M059J (cell line): ENCODE measurements at places on chromosomes 7 and 10. TPM values are rescaled to one million over a fixed set of nuclear protein-coding genes. Genes with fewer than 3 reads are reported as not detected.

DNA sequence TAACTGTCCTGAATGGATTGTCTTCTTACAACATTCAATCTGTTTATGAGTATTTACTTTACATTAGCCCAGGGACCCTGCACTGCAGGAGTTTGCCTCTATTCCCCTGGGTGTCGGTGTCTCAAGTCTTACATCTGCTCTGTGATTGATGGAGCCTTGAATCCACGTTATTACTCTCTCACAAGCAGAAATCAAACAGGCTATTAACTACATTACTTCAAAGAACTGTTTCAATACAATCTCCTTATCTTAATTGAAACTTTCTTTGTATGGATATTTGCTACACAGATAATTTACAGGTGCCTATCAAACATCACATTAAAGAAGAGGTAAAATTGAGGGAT, 3.1 kb upstream of the ARID5B start:
- DNase-seq, result no peak

- DNase-seq, result no peak
These were observed 90.1 kb downstream of the SORCS3 start for GRCh38 chr10:104731192-104731591.

- DNase-seq, result no peak
These were observed 205.9 kb downstream of the BICC1 start for GRCh38 chr10:58718596-58718995.

DNA sequence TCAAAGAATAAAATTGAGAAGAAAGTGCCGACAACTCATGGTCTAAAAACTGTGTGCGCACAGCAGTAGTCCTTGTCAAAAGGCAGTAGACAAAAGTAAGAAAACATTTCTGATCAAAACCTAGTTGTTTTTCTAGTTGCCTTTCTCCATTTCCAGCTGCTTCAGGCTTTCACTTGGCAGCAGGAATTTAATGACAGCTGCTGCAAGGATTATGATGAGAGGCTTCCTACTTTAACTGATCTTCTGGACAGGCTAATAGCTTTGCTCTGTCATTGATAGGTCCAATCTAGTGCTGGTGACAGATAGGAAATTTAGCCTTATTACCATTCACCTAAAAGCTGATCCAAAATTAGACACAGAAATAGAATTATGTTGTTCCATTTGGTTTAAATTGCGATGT, 110.7 kb upstream of the SEMA3C start:
- no peak for DNase-seq

- DNase-seq, result no peak
These were observed 283.1 kb downstream of the POM121L12 start for GRCh38 chr7:53318566-53318965.

- DNase-seq, result peak; percentile 39
These were observed 704 bp downstream of the TNKS2 start for GRCh38 chr10:91798649-91799611.

- DNase-seq, result no peak
These were observed 5.6 kb downstream of the SNX13 start for GRCh38 chr7:17934612-17935240.

DNA sequence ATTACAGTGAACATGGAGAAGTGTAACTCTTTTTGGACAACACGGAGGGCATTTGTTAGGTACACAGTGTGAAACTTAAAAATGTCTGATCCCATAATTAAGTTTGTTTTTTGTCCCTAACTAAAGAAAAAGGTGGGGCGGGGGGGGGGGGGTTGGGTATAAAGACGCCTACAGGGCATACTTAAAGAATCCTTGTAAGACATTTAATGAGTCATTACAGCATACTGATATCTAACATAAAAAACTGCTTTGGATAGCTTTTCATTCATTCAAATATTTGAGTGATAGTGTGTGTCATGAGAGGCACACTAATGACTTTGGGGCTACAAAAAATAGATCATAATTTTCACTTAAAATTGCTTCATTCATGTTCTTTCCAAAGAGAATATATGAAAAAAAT, 31.2 kb downstream of the ZNRF2 start:
- DNase-seq, result peak; percentile 14

DNA sequence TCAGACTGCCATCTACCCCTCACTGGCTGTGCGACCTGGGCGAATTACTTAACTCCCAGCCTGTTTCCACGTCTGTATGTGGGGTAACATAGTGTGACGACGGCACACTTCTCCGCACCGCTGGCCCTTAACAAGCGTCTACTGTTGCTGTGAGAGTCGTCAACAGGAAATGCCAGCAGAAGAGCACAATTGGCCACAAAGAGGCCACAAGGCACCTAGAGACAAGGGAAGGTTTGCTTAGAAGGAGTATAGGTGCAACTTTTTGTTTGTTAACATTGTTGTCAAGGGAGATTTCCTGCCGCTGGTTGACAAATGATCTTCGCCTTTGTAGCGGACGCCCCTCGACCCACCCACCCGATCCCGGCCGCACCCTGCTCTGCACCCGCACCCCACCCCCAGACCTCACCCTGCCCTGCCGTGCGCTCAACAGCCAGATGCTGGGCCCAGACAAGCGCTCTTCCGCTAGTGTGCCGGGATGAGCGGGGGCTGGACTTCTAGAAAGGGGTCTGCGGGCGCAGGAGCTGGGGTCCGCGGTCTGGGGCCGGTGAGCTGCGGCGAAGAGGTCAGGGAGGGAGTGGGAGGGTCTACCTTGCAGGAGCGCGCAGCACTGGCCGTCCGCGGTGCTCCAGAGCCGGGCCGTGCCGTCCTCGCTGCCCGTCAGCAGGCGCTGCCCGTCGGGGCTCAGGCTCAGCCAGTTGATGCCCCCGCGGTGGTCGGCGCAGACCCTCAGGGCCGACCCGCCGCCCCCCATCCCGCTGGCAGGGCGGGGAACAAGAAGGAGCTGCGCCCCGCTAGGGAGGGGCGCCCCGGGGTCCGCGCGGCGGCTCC, 785 bp downstream of the WDR86 start:
- peak; percentile 50 for DNase-seq

SEC31B gene
- 0.34 and 1.0 TPM in 2 replicates for total RNA-seq

CYP3A4 gene
- total RNA-seq, result 0.05 TPM in 1 of 2 replicates, not detected in the other

UCMA gene
- total RNA-seq, result not detected in 2 replicates
